KG1 (cell line): ENCODE measurements at places on chromosomes 13 and 19.

DNA sequence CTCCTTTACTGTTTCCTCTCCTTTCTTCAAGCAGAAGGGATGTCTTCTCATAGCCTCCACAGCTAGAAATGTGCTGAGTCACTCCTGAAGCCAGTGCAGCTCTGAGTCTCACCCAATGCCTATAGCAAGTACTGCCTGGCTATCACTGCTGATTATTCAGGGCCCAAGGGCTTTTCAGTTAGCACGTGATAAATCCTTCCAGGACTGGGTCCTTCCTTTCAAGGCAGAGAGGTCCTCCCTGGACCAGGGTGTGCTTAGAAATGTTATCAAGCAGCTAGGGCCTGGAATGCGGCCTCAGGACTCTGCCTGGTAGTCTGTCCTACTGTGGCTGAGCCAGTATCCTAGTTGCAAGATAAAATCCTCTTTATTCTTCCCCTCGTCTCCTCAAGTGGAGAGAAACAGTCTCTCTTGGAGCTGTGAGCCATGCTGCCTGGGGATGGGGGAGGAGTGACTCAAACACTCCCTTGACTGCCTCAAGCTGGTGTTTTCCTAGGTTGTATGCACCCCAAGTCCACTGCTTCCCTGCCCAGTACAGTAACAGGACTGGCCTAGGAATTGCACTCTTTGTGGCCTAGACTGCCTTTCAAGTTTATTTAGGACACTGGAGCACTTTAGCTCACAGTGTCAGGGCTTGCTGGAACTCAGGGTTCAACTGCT is 198.7 kb upstream of the SERP2 start:
- DNase-seq: no peak

- DNase-seq: no peak
These were observed 8.9 kb upstream of the OR1I1 start for GRCh38 chr19:15072930-15073647.

DNA sequence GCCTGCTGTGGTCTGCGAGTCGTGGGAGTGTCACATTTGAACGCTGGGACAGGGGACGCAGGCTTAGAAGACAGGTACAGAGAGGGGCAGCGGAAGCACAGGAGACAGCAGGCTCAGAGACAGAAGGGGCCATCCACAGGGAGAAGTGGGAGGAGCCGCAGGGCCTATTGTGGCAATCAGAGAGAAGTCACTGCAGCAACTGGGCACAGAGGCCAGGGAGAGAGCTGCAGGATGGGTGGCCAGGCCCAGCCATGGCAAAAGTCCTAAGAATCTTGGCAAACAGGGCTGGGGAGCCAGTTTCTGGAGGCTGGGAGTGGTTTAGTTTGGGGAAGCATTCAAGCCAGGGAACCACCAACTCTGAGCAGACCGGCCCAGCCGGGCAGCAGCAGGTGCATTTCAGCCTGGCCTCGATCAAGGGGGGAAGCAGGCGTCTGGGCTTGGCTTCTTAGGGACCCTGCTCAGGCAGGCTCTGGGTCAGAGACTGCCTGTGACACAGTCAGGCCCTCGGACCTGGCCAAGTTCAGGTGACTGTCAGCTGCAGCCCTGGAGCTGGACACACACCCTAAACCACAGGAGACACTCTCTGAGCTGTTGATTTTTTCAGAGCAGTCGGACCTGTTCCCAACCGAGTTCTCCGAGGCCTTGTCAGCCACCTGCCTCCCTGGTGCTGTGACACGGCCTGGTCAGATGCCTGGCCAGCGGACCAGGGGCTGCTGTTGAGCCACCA is 11.8 kb downstream of the SH3GL1 start:
- DNase-seq: no peak

DNA sequence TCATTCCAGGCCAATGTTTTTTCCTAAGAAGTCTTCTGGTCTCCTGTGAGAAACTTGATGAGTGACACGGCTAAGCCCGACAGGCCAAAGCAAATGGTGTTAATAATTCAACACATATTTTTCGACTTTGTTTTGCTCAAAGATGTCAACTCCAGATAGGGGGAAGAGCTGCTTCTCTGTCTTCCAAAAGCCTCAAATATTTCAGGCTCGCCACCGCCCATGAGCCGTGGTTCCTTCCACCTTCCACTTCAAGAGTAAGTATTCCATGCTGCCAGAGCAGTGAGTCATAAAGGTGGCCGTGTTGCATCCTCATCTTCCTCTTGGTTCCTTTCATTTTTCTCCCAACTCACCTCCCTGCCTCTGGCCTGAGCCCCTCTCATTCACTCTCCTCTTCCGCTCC is 272.6 kb downstream of the EFNB2 start:
- DNase-seq: no peak

GRCh38 chr19:5961969-5962945 is 15.7 kb downstream of the RANBP3 start:
- no peak for DNase-seq

- no peak for DNase-seq
These were observed 63.7 kb upstream of the MRI1 start for GRCh38 chr19:13700621-13701020.

GRCh38 chr13:21111546-21111945 is 50.2 kb upstream of the LATS2 start:
- no peak for DNase-seq

GRCh38 chr19:12996406-12997094 is 1.3 kb downstream of the NFIX start:
- no peak for DNase-seq

GRCh38 chr19:46766569-46767317 is 20.5 kb upstream of the STRN4 start:
- DNase-seq: no peak

DNA sequence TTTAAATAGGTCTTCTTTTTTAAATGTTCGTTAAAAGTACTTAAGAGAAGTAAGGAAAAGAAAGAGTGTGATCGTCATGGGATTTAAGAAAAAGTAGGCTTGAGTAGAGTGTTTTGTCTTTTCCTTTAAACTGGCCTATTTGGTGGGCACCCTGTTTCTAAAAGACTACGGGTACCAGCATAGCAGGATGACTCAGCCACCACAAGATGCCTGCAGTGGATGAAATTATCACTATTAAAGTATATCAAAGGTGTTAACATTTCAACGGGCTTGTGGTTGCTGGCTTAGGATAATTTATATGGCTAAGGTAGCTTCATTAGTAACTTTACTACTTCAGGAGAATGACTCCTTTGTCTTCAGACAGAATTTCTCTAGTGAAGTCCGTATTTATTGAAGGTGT is 112.6 kb downstream of the STARD13 start:
- DNase-seq: no peak

DNA sequence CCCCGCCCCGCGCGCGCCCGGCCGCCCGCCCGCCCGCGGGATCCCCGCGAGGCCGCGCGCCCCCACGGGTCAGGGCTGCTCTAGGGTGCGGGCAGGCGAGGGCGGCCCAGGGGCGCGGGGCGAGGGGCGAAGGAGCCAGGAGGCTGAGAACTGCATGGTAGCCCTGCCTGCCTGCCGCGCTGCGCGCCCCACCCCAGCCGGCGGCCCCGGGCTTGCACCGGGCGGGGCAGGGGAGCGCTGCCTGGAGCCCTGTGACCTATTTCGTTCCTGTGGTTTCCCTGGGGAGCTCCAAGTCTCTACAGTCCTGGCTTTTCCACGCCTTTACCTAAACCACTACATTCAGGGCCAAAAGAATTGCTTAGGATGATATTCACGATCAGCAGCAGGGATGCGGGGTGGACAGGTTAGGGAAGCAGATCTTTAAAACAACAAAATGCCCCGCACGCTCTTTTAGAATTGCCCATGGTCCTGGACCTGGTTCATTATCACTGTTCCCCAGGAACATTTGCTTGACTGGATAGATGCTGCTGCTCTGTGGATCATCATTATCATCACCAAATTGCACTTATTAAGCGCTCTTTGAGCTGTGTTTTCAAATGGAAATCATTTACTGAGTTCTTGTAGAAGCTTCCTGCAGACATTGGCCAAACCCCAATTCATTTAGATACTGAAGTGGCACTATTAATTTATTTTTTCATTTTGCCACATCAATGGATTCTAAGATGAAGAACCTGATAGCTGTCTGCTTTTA is 421 bp upstream of the GPR12 start:
- DNase-seq: no peak
